Thyroid gland (tissue), 4 donors: ENCODE measurements at places on chromosomes 6 and 20. TPM values are rescaled to one million over a fixed set of nuclear protein-coding genes. Genes with fewer than 3 reads are reported as not detected.

DNA sequence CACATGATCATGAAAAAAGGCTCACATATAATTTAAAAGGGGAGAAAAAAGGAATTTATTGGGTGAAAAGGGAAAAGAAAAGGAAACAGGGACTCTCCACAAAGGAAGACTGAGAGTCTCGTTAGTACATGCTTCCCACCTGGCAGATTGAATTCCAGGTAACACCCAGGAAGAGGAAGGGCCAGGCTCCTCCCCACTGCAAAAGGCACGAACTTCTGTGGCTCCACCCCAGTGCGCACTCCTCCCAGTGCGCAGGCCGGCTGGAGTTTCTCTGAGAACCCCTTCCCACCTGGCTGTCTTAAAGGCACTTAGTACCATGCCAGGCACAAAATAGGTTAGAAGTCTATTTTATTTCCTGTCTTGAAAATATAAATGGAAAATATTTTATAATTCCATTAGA lies 129.8 kb downstream of the COL12A1 start:
- no peak for DNase-seq

The ARG1 gene
- 2.9 TPM for total RNA-seq

GRCh38 chr20:63314566-63315239 lies 21.7 kb downstream of the COL20A1 start:
- DNase-seq = no peak

DNA sequence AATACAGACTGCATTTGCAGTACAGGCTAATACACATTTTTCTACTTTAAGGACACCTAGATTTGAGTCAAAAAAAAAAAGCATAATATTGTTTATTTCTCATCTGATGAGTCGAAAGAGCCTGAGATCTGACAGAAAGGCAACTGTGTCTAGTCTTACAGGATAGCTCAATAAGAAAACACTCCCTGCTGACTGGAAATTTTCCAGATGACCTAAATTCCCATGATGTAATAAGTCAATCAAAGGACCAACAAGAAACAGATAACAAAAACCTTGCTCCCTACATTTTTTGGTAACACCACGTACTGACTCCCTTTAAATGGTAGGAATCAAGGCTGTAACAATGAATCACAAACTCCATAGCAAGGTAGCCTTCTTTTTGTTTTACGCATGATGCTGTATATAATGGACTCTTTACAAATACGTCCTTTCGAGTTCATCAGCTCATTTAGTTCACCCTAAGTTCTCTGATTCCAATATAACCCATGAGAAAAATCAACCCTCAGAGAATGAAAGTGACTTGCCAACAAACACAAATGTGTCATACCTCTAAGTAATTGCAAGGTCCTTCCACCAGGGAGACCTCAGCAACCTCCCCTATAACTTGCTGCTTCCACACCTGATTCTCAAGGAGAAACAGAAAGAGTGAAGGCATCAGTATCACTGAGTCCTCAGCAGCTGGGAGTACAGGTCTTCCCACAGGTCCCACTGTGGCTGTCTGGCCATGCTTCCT lies 12.1 kb downstream of the TBX18 start:
- DNase-seq = no peak

- no peak for DNase-seq
These were observed 60.1 kb upstream of the AKIRIN2 start for GRCh38 chr6:87762116-87762515.

DNA sequence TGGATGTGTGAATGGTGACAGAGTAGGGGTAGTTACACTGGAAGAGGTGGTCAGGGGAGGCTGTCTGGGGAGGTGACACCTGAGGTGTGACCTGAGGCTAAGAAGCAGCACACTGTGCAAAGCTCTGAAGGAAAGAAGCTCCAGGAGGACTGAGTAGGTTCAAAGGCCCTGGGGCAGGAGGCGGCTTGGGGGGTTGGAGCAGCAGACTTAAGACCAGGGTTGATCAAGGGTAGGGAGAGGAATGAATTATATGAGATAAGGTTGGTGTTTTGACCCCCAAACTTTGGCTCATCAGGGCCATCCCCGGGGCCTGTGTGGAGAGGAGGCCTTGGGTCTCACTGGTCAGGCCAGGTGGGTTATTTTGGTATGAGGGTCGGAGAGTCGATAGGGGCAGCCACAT lies 166.1 kb downstream of the GRM4 start:
- no peak for DNase-seq

GRCh38 chr6:43990275-43990626 lies 137.0 kb downstream of the MRPL14 start:
- DNase-seq = no peak

GRCh38 chr6:158283304-158283980 lies 28.8 kb upstream of the TULP4 start:
- no peak for DNase-seq

DNA sequence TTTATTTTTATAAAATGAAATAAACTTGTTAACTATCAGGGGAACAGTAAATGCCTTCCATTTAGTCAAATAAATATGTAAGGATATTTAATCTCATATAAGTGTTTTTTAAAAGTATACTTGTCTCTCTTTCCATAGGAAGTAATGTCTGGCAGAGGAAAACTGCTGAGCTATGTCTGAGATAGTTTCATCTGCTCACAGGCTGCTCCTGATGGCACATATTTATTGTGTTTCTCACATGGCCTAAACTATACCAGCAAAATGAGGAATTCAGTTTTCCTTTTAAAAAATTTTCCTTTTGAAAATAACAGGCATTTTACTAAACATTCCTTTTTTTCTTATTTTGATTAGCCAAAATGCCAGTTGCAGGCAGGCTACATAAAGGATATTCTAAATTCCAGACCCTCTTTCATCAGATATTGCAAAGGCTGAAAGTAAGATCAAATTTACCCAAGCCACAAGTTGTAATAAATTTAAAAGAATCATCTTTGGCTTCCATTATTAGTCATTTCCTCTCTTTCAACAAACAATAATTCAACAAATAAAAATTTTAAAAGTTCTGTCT lies 60.1 kb upstream of the RNF146 start:
- no peak for DNase-seq

The VGLL2 gene
- not detected for total RNA-seq

The SLC17A1 gene
- total RNA-seq = not detected

The ANKRD66 gene
- total RNA-seq = not detected

GRCh38 chr20:47883186-47883585 lies 97.9 kb upstream of the SULF2 start:
- DNase-seq = no peak

- DNase-seq = no peak
These were observed 10.8 kb upstream of the EYA2 start for GRCh38 chr20:46883892-46884291.

GRCh38 chr6:16403831-16404230 lies 165.4 kb downstream of the GMPR start:
- DNase-seq = no peak

DNA sequence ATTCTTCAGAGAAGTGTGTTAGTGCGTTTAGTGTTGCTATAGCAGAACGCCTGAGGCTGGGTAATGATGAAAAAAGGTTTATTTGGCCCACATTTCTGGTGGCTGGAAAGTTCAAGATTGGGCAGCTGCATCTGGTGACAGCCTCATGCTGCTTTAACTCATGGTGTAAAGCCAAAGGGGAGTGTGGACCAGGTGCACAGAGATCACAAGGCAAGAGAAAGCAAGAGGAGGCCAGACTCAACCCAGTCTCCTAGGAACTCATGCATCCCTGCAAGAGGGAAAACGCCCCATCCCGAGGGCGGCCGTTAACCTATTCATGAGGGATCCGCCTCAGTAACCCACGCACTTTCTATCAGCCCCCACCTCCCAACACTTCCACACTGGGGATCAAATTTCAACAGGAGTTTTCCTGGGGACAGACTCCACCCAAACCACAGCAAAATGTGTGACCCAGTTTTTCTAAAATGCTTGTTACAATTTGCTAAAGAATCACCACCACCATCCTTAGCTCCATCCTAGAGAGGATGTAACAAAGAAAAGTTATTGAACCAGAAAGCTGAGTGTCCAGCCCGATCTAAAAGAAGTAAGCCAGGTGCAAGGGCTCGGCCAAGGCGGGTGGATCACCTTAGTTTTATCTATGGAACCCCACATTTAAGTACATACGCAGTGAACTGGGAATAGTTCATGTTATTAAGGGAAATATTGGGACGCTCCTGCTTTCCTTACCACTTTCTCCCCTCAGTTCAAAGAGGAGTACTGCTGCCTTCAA lies 164.8 kb downstream of the QKI start:
- no peak for DNase-seq

DNA sequence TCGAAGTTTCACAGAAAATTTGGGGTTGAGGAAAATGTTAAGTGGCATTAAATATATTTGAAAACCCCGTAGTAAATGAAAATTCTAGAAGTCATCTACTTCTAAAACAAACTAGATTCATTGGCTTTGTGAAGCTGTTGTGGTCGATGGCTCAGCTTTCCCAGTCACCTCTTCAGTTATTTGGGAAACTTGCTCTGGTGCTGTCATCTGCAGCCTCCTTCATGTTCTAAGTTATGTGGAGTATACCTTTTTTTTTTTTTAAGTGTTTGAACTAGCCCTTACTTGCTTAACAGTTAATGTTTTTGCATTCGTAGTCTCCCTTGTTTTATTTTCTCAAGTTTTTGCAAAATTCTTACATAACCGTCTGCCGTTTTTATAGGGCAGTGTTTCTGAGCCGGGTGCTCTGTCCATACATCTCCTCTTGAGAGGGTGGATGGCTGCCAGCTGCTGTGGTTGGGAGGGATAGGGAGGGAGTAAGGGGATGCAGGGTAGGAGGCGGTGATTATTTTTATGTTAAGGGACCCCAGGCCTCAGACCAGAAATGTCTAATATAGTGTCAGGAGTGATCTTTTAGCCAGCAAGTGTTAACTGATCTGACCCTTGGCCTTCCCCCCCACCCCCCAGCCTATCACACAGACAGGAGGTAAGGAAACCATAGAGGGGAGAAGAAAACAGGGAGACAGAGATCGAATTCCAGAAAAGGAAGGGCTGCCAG lies 7.1 kb downstream of the RREB1 start:
- peak; percentile 56 for DNase-seq

- DNase-seq = peak; percentile 34
These were observed 41.5 kb downstream of the GCM1 start for GRCh38 chr6:53107091-53107490.

DNA sequence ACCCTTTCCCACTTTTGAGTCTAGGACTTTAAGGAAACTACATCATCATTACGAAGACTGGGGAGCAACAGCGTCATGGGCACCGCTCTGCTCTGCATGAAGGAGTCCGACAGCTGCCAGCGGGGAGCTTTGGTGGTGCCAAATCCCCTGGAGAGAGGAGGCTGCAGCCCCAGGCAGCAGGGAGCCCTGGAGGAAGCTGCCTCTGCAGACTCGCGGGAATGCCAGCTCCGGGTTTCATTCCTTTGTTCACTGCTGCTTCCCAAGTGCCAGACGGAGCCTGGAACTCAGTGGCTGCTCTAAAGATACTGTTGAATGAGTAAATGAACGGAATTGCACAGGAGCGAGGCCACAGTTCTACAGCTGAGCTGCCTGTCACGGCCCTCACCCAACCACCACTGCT lies 196.5 kb upstream of the THBS2 start:
- no peak for DNase-seq

The SNAP25 gene
- total RNA-seq = not detected

GRCh38 chr6:148915810-148916209 lies 169.0 kb downstream of the UST start:
- DNase-seq = no peak

DNA sequence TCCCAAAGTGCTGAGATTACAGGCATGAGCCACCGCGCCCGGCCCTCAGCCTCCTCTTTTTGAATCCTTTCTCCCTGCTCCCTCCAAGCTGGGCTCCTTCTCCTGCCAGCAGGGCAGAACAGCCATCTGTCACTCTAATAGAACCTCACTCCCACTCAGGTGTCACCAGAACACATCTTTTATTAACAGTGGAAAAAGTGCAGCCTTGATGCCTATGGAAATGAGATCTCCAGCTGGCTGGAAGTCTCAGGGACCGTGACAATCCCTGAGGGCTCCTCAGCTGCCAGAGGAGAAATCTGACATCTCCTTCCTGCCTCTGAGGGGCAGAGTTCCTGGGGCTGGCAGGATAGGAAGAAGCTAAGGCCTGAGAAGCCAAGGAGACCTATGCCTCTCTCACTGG lies 28.0 kb downstream of the TMC2 start:
- DNase-seq = no peak

The BMP6 gene
- total RNA-seq = 3.1 TPM

The RBL1 gene
- total RNA-seq = 6.6 TPM

- peak; percentile 34 for DNase-seq
These were observed 98.3 kb downstream of the HAO1 start for GRCh38 chr20:7841971-7842310.

The SNAP91 gene
- total RNA-seq = 3.4 TPM

DNA sequence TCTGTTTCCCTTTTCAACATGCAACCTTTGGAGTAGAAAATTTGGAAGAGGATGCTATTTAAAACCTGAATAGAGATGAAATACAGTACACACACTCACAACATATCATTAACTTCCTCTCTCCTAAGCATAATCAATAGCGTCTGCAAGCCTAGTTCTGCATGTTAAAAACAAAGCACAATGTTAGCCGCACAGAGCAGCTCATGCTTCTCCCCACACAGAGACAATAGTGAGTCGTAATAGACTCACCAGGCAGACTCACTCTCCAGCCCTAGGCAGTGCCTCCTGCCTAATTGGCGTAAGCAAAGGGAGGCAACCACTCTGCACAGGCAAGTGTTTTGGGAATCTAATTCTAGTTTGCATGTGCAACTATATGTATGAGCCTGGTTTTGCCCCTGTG lies 45.8 kb upstream of the ARID1B start:
- DNase-seq = no peak

DNA sequence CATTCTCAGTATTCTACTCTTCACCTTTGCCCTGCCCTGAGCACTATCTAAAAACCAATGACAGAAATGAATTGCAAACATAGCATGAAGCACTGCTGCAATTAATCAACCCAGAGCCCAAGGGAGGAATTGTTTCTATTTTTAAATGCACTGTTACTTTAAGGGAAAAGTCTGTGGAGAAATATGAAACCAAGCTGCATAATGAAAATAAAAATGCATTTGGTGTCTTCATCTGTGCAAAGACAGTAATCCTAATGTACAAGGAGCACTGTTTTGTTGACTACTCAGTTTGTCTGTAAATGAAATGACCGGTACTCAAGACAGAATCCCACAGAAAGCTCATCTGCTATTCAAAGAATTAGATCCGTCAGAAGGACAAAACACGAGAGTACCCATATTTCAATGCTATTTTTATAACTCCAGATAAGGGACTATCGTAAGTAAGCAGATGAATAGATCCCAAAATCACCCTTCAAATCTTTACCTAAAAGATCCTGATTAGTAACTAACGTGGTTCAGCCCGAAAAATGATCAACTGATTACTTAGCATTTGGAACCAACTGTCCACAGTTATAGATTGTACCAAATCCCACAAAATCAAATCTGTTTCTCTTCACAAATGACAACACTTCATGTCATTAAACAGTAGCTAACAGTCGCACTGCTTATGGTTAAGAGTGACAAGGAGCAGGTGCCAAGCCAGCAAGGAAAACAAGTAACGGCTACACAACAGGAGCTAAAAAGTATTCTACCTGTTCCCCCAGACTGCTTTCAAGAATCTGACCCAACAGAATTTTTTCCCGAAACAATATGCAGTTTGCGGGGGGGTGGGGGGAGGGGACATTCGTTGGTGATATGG lies 2.4 kb downstream of the KIF13A start:
- DNase-seq = peak; percentile 16
